Foreskin keratinocyte (primary cell): ENCODE measurements at places on chromosomes 3 and 15. TPM values are rescaled to one million over a fixed set of nuclear protein-coding genes. Genes with fewer than 3 reads are reported as not detected.

- DNase-seq: peak; percentile 37
Observed at GRCh38 chr15:62453375-62453774, 288.3 kb upstream of the C2CD4B start.

- no peak for DNase-seq
Observed at GRCh38 chr3:27591312-27592210, 107.4 kb upstream of the SLC4A7 start.

DNA sequence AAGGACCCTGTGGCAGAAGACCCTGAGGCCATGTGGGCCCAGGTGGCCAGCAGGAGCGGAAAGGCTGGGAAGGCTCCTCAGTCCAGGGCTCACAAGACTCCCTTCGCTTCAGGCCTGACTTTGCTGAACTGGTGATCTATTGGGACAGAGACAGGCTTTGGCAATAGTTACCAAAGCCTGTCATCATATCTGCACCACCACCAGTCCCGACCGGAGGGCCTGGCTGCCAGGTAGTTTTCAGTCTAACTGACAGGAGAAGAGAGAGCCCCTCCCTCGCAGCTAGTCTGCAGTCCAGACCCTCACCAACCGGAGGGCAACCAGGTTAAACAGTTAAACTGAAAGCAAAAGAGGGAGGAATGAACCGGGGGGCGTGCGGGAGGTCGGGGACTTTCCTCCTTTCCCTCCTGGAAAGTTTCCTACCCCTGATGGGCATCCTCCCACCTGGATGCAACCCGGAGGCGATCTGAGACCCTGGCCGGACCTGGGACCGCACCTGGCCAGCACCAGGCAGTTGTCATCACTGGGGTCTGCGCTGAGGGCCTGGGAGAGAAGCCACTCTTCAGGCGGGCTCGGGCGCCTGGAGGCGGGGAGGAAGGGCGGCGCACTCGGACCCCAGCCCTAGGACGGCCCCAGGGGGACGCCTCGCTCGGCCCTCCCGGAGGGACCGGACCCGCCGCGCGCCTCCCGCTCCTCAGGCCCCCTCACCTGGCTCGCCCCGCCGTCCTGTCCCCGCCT, 435 bp downstream of the RAB27A start:
- peak; percentile 18 for DNase-seq

DNA sequence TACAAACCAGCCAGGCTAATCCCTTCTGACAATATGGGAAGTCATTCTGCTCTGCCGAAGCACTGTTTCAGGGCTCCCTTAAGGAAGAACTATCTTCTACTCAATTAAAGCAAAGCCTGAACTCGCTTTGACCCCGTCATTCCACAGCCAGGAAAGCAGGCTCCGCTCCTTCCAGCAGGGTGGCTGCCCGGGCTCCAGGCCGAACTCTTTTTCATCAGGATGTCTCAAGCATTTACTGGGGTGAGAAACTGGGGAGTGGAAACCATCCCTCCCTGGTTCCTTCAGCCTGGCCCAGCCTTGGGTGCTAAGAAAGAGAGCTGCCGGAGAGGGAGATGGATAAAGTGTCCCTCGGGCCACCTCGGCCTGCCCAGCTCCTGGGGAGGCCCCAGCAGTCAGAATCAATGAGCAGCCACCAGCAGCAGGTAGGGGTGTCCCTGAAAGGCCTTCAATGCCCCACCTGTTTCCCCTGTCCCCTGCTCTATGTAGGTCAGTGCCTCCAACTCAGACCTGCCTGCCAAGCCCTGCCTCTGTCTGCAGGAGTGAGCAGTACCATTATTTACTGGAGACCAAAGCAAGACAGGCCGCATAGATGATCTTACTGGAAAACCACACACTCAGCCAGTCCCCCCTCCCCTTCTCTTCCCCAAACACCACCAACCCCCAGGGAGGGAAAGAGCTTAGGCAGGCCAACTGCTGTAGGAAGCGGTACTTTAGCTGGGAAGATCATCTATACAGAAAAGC, 225.6 kb upstream of the TLE3 start:
- DNase-seq: no peak

DNA sequence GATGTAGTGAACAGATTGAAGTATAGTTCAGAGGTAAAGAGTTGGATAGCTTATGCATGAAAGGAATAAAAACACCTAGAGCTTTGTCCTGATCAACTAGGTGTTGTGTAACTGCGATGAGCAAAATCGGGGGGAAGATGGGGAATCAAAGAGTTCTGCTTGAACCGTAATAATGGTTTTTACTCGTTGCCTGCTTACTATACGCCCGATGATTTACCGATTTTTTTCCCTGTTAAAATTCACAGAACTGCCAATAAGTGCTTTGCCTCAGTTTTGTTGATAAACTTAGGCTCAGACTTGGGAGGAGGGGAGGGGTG, 783 bp upstream of the DNAJB11 start:
- DNase-seq: no peak

DNA sequence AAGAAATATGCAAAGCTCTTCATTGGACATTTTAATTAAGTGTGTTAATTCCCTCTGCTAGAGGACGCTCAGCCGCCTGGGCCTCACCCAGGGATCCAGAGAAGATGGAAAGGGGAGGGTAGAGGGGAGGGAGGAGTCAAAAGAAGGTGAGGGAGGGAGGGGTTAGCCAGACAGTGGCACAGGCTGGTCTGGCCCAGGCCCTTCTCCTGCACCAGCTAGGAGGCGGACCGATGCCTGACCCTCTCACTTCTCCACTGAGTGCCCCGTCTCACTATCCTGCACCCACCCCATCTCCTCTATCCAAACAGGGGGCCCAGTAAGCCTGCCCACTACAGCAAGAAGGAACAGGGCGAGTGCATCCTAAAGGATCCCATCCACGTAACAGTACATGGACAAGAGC, 22.9 kb downstream of the RAB6B start:
- no peak for DNase-seq

DNA sequence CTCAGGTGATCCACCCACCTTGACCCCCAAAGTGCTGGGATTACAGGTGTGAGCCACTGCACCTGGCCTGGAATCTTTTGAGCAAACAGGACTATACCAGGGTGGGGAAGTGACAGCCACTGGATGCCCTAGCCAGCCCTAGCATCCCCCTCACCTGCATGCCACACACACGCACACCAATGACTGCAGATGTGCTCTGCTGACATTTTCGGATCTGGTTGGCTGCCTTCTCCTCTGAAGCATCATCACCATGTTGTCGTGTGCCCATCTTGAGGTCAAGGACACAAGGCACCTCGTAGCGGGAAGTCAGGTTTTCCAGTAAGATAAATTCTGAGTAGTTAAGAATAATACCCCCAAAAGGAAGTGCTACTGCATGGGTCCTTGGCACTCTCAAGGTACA, 3.7 kb upstream of the NCKIPSD start:
- no peak for DNase-seq

GRCh38 chr3:190911382-190911781, 48.9 kb upstream of the GMNC start:
- DNase-seq: no peak

DNA sequence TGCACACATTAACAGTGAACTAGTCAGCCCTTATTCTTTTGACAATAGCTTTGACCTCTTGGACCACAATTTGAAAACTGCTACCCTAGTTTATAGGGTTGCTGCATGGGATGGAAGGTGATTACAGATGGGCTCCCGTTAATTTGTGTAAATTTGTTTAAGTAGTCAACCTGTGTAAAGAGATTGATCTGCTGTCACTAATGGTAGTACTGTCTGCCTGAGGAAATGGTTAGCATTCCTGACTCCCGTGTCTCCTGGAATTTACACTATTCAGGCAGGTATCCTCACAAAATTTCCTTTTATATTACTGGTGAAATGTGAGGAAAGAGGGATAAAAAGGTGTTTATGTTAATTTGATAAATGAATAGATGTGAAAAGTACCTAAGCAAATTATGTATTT, 15.3 kb upstream of the EBLN2 start:
- DNase-seq: no peak

DNA sequence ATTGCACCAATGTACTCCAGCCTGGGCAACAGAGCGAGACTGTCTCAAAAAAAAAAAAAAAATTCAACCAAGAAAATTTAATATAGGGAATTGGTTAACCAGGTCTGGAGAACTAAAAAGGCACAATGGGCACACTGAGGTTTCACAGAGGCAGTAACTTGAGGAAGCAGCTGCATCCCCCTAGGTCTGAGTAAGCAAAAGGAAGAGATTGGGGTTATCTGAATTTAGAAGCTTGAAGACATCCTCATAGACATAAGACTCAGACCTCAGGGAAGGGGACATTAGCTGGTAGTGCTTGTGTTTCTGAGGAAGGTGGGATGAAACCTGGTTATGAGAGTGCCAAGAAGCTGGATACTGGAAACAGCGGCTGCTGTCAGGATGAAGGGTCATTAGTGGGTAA, 50.1 kb upstream of the LEKR1 start:
- DNase-seq: no peak

DNA sequence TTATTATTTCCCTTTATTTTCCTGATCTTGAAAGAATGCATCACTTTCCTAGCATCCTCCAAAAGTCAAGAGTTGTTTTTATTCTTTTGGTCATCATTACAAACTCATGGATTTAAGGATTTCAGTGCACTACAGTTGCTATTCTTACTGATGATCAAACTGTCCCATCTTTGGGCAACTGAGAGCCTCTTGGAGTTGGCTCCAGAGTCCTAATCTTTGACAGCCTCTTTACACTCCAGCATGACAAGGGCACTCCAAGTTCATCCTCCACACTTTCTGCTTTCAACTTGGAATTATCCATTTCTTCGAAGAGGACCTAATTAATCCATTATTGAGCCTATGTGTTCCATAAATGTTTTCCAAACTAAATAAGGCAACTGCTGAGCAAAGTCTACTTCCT, 5.7 kb downstream of the UACA start:
- no peak for DNase-seq

The SPINK8 gene
- total RNA-seq: not detected in 2 replicates

GRCh38 chr3:56137415-56137814, 330.9 kb downstream of the ERC2 start:
- DNase-seq: no peak

DNA sequence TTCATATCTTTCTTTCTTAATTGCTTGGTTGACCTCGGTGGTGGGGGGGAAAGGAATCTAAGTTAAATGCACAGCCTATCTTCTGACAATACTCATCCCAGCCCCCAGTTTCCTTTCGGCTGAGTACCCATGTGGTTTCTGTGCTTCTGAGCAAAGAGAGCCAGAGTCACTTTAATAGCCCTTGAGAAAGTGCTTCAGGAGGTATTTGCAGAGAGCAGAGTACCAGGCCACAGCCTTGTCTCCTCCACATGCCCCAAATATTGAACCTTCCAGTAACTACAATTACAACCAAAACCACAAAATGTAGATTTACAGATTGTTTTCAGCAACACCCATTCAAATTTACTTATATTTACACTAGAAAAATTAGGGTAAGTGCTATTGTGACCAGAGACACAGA, 647.4 kb downstream of the NR2F2 start:
- DNase-seq: no peak

GRCh38 chr3:194687638-194688199, 2.0 kb downstream of the FAM43A start:
- DNase-seq: peak; percentile 54

The CDHR4 gene
- total RNA-seq: not detected in 2 replicates

The CYP11A1 gene
- total RNA-seq: not detected in 2 replicates

DNA sequence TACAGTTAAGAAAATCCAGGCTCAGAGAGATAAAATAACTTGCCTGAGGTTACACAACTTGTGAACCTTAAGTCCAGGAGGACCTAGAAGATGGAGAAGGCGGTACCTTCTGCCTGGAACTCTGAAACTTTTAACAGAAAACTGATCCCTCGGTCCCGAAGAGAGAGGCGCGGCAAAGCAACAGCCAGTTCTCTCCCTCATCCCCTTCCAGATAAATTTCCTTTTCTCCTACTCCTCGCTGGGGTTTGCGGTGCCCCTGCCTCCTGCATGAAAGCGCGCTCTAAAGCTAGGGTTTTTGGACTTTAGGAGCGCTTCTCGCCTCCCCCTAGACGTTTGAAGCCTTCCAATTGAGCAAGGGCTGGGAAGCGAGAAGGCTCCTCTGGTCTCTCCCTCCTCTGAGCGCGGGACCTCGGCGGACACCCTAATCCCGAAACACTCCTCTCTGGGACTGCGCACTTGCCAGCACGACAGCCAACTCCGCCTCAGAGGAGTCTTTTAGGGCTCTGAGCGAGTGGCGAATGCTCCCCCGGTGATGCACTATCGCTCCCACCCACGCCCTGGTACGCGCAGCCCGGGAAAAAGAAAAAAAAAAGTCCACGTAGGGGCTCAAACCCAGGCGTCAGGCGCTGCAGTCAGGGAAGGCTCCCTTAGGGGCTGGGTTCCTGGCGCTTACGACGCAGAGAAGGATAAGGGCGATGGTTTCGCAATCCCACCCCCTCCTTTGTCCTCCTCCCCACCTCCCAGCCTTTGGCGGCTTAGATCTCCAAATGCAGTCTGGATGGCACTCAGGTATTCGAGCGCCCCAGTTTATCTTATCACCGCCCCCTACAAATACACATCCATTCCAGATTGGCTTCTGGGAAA, 7.9 kb upstream of the EOMES start:
- no peak for DNase-seq

DNA sequence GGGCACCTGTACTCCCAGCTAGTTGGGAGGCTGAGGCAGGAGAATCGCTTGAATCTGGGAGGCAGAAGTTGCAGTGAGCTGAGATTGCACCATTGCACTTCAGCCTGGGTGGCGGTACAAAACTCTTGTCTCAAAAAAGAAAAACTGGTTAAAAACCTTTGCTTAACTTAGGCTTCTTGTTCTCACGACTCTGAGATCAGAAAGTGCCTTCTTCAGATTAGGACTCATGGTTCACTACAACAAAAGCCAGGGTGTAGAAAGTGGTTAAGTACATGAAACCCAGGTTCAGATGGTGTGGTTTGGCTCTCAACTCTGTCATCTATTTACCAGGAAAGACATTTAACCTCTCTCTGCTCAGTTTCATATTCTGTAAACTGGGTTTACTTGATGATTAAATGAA, 168.4 kb downstream of the TUSC7 start:
- no peak for DNase-seq

DNA sequence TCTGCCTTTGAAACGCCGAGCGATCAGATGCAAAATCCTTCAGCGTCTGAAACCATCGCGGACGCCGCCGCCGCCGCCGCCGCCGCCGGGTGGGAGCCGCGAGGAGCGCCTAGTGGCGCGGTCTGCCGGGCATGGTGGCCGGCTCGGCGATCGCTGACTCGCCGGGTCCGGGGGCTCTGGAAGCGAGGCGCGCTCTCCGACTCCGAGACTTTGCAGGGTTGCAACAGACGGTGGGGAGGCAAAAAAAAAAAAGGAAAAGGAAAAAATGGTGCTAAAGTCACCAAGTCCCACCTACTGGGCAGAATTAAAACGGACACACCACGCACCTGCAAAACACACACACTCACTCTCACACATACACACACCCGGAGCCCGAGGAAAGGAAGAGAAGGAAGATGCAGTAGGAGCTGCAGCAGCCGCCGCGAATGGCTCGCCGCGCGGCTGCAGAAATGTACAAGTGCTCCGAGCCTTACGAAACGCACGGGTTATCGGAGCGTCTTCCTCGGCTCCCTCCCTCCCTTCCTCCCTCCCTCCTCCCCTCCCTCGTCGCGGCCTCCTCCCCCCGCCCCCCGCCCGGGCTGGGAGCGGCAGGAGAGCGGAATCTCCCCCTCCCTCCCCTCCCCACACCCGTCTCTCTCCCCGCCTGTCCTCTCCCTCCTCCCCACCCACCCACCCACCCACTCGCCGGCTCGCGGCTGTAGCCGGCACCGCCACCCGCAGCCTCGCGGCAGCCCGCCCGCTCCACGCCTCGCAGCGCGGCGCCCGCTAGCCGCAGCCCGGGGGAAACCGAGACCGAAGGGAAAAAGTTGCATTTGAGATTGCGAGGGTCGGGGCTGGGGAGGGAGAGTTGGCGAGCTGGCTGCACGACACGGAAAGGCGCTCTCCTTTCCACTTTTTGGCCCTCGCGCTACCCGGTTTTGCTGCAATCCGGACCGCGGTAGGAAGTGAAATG, at the start of gene NTRK3:
TSS of gene NTRK3 (minus strand) at position 461 of the 952 bp plus-strand sequence. CDS start 586 bp downstream, outside the sequence.
- no peak for DNase-seq
